ENCODE measurements at places on chromosomes 5 and 9.
A peak's percentile ranks its signal among the peaks of the same experiment; 100 is the strongest.

DNA sequence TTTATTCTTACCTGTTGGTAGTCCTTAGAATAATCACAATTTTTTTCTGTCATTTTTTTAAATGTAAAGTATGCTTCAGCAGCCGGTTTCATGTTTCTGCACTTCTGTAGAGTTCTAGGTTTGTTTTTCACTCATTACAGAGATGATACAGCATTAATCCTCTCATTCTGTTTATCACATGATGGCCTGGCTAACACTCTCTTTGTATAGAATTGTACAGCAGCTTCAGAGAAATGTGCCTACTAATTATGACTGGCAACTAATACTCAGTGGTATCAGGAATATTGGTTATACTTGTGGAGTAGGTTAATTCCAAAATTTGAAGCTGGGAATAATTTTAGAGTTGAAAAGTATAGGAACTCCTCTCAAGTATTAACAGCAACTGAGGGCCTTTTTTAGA lies 192.9 kb upstream of the OTULINL start:
- no peak for DNase-seq

GRCh38 chr5:124634228-124634739 lies 112.2 kb downstream of the ZNF608 start:
- DNase-seq, result no peak

- DNase-seq, result no peak
Measured at GRCh38 chr5:14217587-14217986, 74.4 kb downstream of the TRIO start.

GRCh38 chr9:133974631-133975341 lies 17.3 kb downstream of the VAV2 start:
- DNase-seq, result no peak

DNA sequence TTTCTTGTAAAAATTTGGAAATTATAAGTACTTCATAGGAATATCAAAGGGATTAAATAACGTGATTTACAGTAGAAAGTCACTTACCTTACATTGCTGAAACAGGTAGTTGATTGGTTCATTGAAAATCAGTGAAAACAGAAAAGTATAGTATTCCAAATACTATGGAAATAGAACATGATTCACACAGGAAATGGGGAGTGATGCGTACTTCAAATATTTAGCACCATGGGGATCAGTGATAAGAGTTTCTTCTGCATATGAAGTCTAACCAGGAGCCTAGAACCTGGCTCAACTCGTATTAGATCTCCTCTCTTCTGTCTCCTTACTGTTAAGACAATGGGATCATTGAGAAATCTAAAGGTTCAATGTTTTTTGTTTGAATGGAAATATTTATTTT lies 133.3 kb downstream of the FAM174A start:
- DNase-seq, result no peak

DNA sequence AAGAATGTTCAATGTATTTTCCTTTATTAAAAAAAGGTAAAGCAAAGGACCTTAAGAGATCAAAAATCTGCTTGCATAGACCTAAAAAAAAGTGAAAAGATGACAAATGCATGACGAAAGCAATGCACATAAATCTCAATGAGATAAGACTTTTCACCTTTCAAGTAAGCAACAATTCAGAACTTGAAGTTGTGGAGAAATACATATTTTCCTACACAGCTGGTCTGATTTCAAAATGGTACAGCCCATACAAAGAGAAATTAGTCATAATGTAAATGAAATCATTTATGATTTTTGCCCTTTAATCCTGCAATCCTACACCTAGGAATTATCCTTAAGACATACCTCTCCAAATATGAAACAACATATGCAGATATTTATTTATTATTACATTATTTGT lies 568.0 kb downstream of the ANXA1 start:
- DNase-seq, result no peak

DNA sequence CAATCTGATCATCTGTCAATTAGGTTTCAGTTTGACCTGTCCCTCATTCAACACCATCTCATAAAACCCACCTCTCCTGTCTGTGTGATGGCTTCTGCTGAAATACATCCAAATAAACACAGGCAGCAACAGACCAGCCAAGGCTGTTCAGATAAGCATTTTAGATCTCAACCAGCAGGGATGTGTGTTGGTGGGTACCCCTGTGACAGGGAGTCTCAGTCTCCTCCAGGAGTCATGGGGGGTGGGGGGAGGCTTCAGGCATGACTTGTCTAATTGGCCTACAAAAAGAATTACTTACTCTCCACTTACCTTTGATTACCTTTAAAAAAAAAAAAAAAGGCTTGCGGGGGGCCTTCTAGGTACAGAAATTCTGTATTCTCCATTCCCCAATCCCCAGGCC lies 65.9 kb downstream of the ROR2 start:
- DNase-seq, result no peak

DNA sequence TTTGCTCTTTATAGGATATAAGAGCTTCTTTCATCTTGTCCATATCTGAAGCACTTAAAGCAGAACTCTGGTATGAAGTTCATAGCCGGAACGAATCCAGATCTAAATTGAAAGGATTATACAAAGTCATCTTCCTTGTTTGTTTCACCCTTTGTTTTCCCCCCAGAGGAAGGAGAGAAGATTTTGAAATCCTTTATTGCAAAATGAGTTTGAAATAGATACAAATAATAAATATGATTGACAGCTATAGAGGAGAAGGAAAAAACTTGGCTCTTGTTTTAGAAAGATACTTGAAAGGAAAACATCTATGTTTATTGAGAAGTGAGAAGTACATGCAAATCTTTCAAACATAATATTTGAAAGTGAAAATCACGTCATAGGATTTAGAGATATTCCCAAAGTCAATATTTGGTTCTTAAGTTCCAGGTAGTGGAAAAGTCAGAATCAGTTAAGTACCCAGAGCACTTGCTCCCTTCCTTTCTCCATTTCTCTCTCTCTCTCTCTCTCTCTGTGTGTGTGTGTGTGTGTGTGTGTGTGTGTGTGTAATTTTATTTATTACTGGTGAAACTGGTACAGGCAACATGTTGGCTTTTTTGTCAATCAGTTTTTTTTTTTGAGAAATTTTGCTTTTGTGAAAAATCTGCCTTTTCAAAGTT lies 27.2 kb downstream of the PAM start:
- DNase-seq, result no peak

DNA sequence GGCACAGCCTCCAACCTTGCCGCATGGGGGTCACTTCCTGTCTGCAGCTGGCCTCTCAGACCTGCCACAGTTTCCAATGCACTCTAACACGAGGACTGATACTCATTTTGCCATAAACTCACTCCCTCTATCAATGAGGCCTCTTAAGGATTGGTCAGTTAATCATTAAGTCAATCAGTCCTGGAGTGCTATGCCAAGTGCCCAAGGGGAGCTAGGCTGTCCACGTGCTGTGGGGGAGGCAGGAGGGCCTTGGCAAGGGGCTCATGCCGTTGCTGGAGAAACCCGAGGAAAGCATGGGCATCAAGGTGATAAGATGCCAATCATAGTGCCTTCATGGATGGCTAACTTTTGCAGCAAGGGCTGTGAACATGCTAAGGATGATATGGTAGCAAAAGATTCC lies 1.7 kb upstream of the ALDH1B1 start:
- DNase-seq, result no peak

- DNase-seq, result no peak
Measured at GRCh38 chr5:96843140-96843539, 33.2 kb upstream of the ERAP2 start.

GRCh38 chr5:1594357-1595106 lies 70.8 kb upstream of the LPCAT1 start:
- peak; percentile 30 for DNase-seq

DNA sequence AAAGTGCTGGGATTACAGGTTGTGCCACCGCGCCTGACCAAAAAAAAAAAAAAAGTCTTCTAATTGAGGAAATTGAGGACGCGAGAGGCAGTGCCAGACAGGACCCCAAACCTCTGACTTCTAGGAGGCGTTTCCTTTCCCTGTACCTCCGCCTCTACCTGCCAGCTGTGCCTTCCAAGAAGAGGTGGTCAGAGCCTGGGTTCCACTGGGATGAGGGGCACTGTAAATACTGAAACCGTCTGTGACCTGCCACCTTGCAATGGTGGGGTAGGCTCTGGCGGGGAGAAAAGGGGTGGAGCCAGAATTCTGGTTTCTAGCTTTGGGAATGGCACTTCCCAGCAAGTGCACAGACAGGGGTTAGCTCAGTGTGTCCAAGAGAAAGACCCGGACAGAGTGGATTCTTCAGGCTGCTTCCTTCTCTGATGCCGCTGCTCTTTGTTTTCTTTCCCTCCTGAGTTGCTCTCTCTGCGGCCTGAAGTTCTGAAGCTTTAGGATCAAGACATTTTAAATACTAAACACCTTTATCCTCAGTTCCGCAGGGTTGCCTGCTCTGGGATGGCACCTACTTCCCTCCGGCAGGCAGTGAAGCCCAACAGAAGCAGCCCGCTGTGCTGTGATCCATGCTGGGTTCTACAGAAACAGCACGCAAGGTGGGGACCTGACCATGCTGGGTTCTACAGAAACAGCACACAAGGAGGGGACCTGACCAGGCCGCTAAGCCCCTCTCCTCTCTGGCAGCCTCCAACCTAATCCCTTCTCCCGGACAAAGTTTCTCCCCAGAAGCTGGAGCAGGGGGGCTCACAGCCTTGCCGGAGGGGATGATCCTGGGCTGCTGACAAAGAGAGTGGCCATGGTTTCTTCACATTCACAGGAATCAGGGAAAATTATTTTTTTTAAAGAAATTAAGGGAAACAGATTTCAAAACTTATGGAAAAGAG lies 65.2 kb downstream of the OTULIN start:
- no peak for DNase-seq

DNA sequence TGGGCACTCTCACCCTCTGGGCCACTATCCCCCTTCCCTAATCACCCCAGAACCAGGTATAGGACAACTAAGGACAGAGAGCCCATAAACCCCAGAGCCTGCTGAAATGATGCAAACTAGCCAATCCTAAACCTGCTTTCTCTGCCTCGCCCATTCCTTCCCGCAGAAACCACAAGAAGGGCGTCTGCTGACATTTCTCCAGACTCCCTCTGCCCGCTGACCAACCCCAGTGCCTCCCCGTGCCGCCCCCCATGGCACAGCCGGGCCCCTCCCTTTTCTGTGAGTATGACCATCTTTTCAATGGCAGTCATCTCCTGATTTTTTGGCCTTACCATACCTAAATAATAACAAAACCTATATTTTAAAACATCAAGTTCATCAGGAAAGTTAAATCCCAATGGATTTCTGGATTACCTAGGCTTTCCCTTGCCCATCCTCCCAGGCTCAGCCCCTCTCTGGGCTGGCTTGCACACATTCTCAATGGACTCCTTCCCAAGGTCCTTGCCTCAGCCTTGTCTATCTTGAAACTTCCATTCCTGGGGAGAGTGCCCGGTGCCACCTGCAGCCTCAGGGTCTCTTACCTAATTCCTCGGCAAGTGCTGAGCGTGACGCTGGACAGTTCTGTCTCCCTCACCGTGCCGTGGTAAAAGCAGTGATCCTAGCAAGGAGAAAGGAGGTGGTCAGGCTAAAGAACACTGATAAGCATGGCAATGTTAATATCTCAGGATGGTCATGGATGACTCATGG lies 45.2 kb downstream of the ADAM19 start:
- DNase-seq, result no peak

DNA sequence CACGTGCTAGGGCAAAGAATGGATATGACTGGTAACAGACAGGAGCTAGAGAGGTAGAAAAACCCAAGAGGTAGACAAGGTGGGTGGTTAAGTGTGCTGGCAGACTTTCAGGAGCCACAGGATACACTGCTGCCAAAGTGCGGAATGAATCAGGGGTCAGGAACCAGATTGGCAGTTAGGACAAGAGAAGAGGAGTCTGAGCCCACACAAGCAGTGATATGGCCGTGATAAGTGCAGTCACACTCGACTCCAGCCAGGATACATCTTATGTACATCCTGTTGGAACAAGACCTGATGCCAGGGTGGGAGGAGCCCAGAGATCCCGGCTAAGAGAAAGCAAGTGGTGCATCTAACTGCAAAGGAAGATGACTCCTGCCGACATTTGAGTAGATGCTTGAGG lies 10.0 kb downstream of the SLIT3 start:
- DNase-seq, result no peak

- DNase-seq, result no peak
Measured at GRCh38 chr5:122431298-122431697, 119.3 kb downstream of the SNCAIP start.

DNA sequence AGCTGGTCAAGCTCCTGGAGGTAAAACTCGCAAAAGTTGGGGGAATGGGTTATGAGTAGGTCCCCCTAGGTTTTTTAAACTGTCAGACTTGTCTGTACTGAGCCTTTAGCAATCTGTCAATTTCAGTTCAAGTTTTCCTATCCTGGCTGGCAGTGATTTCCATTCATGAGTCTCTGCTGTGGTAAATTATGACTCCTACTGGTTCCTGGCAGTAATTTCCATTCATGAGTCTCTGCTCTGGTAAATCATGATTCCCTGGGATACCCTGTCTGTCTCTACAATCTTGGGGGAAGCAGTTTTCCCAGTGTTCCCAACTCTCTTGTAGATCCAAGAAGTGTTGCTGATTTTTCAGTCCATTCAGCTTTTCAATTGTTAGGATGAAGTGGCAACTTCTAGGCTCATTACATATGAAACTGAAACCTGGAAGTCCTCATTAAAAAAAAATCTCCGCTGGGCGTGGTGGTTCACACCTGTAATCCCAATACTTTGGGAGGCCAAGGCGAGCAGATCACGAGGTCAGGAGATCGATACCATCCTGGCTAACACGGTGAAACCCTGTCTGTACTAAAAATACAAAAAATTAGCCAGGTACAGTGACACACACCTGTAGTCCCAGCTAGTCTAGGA lies 91.3 kb upstream of the GPBP1 start:
- no peak for DNase-seq

DNA sequence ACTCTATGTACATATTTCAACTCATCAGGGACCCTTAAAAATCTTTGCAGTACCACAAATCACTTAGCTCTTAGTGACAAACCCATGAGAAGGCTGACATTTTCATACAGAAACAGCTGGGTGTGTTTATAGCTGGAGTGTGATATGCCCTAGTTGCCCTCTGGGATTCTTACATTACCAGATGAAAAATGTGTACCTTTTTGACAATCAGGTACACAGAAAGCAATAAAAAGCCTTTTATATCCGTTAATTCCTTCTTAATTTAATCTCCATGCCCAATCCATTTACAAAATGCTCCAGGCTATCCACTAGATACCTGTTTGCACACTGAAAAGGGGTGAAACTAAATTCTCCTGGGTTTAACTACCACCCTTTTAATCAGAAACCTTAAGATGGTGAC lies 222.9 kb downstream of the KIAA0825 start:
- no peak for DNase-seq

GRCh38 chr5:144598451-144599068 lies 427.9 kb downstream of the KCTD16 start:
- no peak for DNase-seq

Measured in activated T-helper 1 cell treated with Interleukin-2 at 50 U/mL for 16 hours (primary cell).